Stimulated activated CD8-positive, alpha-beta memory T cell treated with anti-CD3 and anti-CD28 coated beads, Interleukin-7, amount 100 ng/mL, for 1 hour (primary cell): ENCODE measurements at places on chromosomes 16 and 17.
A peak's percentile ranks its signal among the peaks of the same experiment; 100 is the strongest.

GRCh38 chr17:72715906-72716572 lies 376.4 kb downstream of the SLC39A11 start:
- no peak for DNase-seq

- DNase-seq: no peak
Observed at GRCh38 chr17:45288825-45289224, 26.9 kb upstream of the SPATA32 start.

GRCh38 chr17:48543107-48543853 lies 1.6 kb downstream of the HOXB2 start:
- DNase-seq: no peak

DNA sequence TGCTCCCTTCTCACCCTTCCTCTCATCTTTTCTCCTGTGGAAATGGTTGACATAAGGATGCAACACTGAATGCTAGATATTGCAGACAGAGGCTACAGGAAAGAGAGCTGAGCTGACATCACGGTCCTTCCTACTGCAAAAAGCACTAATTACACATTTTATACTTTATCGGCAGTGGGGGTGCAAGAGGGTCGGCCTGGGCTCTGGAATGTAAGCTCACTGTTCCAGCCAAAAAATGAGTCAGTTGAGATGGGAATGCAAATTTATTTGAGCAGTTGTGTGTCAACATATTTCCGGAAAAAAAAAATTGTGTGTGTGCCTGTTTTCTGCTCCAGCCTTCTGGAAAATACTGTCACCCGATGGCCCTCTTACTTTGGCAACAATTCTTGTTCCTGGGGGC lies 14.1 kb upstream of the MRTFB start:
- no peak for DNase-seq

- peak; percentile 51 for DNase-seq
Observed at GRCh38 chr17:38322156-38322779, 21.5 kb downstream of the GPR179 start.
